M059J (cell line): ENCODE measurements at places on chromosomes 1 and 21. TPM values are rescaled to one million over a fixed set of nuclear protein-coding genes. Genes with fewer than 3 reads are reported as not detected.

The ZYG11B gene
- 17.9 and 24.9 TPM in 2 replicates for total RNA-seq

GRCh38 chr1:51439895-51440294 is 79.2 kb downstream of the EPS15 start:
- no peak for DNase-seq

DNA sequence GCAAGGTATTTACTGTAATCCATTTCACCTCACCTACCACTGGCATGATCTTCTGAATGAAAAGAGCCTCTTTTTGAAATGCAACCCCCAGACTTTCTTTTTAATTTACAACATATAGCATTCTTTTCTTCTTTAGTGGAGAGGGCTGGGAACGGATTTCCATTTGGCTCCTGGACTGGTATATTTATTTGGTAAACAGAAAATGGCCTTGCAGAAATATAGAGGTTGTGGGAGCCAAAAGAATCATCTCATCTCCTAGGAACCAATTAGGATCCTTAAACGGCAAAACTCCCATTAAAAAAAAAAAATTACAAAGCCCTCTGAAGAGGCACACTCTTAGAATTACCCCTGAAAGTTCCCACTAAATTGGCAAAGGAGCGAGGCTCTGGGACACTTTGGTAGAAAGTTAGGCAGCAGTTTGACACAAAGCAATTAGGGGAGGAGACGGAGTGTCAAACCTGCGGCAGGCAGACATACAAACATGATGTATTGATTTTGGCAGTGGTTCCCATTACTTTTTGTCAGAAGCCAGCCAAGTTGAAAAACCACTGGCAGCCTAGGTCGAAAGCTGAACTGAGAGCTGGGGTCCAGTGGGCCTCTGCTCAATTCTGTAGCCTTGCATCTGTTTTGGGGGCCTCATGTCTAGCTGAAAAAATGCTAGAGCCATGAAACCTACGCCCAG is 135.1 kb upstream of the MAGI3 start:
- DNase-seq = no peak

- DNase-seq = no peak
Observed at GRCh38 chr1:225467193-225468020, 39.6 kb upstream of the LBR start.

The CELA2B gene
- not detected in 2 replicates for total RNA-seq

- no peak for DNase-seq
Observed at GRCh38 chr1:153305682-153306081, 7.1 kb downstream of the PGLYRP3 start.

- DNase-seq = no peak
Observed at GRCh38 chr1:30185809-30186208, 537.6 kb downstream of the MATN1 start.

- no peak for DNase-seq
Observed at GRCh38 chr1:174837386-174837785, 162.4 kb upstream of the CACYBP start.

The TBX15 gene
- total RNA-seq = 1.5 and 2.9 TPM in 2 replicates

- peak; percentile 76 for DNase-seq
Observed at GRCh38 chr1:213268221-213268620, 217.2 kb downstream of the RPS6KC1 start.

The ATP1B1 gene
- total RNA-seq = 68.2 and 71.0 TPM in 2 replicates

- DNase-seq = no peak
Observed at GRCh38 chr1:30382496-30382895, 340.9 kb downstream of the MATN1 start.

The NPL gene
- total RNA-seq = 0.86 and 1.1 TPM in 2 replicates

DNA sequence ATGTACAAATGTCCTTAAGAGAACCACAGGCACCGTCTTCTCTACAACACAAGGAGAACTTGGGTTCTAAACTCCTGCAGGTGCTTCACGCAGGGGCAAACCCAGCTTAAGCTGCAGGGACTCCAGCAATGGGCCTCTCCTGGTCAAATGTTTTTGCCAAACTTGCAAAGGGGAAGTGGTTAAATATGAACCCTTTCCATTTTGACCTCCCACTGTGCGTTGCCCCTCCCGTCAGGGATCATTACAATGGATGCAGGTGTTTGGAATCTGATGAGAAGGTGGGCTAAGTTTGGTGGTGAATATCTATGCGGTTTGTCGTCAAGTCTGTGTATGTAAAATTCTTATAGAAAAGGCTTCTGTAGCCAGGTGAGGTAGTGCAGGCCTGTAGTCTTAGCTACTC is 29.1 kb upstream of the SLC25A33 start:
- DNase-seq = no peak

GRCh38 chr1:82598812-82599211 is 798.1 kb downstream of the ADGRL2 start:
- DNase-seq = no peak

DNA sequence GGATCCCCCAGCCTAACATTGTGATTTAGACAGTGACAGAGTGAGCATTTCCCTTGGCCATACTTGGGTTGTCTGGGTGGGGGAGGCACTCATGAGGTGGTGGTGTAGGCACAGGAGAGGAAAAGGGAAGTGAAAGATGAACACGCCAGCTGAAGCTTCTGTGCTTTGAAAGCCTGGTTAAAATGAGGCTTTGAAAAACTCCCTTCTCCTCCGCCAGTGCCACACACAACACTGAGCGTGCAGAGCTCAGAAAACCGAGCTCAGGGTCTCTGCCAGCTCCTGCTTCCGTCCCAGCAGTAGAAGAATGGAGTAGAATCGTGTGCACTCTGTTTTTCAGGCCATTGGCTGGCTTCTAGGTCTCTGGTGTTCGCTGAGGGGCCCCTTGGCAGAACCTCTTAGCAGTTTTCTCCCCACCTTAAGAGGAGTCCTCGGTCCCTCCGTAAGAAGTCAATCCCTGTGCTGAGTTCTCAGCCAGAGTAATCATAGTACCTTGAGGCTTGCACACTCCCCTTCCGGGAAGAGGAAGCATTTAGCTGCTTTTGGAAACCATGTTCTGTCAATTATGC is 12.9 kb downstream of the PLEKHM2 start:
- DNase-seq = no peak

The SLC16A1 gene
- 81.5 and 116 TPM in 2 replicates for total RNA-seq

DNA sequence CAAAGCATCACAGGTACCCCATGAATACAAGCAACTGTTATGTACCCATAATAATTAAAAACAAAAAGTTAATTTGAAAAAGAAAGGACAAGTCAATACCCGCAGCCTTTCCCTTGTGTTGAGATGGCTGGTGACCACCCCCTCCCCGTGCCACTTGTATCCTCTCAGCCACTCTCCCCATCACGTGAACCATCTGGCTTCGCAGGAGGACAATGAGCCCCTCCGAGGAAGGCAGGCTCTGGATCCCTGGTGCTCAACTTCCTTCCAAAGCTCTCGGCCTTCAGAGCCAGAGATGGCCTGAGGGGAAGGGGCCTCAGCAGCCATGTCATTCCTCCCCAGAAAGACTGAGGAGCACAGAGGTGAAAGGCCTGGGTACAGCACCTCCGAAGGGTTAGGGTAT is 120.4 kb upstream of the RAB4A start:
- DNase-seq = no peak

GRCh38 chr1:30977105-30977504 is 68.5 kb upstream of the SDC3 start:
- peak; percentile 82 for DNase-seq

DNA sequence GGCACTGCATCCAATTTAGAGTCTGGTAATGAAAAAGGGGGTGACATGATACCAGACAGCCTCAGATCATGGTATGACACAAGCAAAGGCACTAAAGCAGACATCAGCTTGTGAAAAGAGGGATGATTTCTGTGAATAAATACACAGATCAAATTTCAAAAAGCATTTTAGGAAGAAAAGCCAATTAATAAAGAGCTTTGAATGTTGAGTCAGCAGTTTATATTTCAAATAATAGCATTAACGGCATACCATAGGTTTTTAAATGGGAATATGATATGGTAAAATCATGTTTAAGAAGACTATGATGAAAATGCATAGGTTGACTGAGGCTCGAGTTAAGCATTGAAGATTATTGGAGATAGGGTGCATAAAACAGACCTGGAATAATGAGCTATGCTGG is 13.5 kb downstream of the KCNT2 start:
- no peak for DNase-seq

GRCh38 chr21:38534591-38534990 is 36.3 kb upstream of the ERG start:
- no peak for DNase-seq

The CR1L gene
- total RNA-seq = 3.6 TPM in 1 of 2 replicates, not detected in the other

GRCh38 chr1:14875524-14876509 is 277.3 kb downstream of the KAZN start:
- DNase-seq = no peak
